ENCODE measurements at places on chromosomes 1 and 21.

- no peak for DNase-seq
These were observed 132.2 kb downstream of the ACBD6 start for GRCh38 chr1:180370188-180370587.

- DNase-seq, result no peak
These were observed 74.7 kb upstream of the POU3F1 start for GRCh38 chr1:38121231-38121680.

- DNase-seq, result no peak
These were observed 65.2 kb downstream of the OBSCN start for GRCh38 chr1:228272831-228273571.

DNA sequence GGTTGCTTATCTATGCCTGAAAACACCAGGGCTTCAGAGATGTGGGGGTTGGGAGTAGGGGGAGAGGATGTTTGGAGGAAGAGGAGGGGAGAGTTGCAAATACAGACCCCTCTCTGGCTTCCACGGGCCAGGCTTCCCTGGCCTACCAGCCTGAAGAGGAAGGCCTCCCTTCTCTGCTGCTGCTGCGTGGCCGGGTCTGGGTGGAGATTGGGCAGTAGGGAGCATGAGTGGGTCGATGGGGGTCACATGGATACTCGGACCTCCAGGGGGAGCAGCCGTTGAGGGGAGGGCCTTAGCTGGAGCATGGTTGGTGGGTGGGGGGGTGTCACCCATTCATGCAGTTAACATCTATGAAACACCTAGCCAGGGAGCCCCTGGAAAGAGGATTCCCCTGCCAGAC lies 1.5 kb downstream of the RORC start:
- no peak for DNase-seq

DNA sequence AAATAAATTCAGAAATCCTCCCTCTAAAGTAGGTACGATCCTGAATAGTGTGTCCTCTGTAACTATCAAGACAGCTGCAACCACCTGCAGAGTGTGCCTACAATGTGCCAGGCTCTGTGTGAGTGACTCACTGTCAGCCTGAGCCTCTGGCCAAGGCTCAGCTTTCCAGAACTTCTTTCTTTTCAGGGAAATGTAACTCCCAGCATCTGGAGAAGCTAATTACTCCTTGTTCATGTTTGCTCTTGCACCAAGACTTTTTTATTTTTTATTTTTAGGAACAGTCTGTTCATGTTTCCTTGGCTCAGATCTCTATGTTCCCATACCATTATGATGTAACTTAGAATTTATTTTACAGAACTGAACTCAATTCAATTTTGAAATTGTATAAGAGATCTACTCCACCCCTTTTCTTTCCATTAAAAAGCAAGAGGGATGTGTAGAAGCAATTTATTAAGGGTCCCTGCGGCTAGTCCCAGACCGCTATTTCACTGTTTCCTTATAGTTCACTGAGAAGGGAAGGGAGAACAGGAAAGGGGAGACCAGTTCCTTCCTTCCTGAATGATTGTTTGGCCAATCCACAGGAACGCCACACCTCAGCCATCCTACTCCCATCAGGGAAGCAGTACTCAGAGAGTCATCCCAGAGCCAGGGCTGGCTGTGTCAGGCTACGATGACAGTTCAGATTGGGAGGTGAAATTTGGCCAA lies 112.4 kb upstream of the ZNF648 start:
- no peak for DNase-seq

- peak; percentile 58 for DNase-seq
These were observed at the start of gene RCOR3 for GRCh38 chr1:211258756-211259637. RCOR3 (plus strand) TSS chr1:211259366; CDS start chr1:211259561, 195 bp downstream.

DNA sequence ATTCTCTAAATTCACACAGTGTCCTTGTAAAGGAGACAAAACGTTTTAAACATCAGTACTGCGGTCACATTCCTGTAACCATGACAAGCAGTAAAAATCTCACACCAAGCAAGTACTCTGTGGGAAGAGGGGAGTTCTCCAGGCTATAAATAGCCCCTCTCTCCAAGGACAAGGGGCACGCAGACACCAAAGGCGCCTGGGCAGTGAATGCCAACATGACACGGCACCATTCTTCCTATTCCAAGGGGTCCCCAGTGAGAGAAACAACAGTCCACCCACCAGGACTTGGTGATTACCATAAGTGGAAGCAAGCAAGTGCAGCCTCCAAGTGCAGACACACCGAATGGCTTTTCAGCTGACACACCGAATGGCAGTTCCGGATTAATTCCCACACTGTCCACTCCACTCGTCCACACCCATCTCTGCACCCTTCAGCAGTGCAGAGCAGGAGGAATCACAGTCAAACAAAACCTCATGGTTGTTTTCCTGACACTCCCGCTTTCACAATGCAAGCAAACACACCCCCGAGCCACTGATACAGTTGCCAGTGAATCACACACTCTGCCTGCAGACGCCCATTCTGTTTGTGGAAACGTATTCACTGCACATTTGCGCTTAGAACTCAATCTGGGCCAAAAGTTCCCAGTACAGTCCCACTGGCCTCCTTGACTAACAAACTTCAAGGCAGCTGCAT lies 1.8 kb downstream of the PTTG1IP start:
- no peak for DNase-seq

- no peak for DNase-seq
These were observed 271.7 kb upstream of the SNX7 start for GRCh38 chr1:98389809-98390208.

GRCh38 chr1:9413877-9414213 lies 121.2 kb downstream of the SPSB1 start:
- no peak for DNase-seq

DNA sequence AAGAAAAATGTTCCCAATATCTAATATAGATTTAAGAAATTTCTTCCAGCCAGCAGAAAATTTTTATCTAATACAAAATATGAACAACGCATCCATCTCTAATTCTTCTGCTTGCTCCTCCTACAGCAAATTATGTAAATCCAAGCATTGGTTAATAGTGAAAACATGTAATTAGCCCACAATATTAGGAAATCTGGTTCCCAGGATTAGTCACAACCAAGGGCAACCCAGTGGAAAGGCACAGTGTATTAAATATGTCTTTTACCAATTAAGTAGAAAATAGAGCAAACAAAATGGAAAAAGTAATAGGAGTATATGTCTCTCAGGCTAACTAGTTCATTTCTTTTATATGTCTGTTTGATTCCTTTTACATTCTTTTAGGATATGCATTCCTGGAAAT lies 59.4 kb upstream of the IFI44L start:
- DNase-seq, result no peak

- DNase-seq, result no peak
These were observed 44.1 kb upstream of the DOCK7 start for GRCh38 chr1:62732331-62732730.

DNA sequence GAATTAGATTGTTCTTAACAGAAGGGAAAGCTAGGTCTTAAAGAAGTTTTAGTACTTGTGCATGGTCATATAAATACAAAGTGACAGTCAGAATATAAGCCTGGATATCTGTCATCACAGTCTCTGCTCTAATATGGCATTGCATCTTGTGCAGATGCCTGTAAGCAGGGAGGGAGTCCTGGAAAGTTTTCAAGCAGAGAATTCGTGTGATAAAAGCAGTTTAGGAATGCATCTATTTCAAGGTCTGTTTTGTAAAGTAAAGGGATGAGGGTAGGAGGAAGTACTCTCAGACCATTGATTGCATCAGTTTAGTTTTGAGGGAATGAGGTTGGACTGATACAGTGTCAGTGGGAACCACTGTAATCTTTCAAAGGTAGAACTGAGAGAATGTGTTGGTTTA lies 30.6 kb downstream of the IARS2 start:
- no peak for DNase-seq

GRCh38 chr1:2311184-2312032 lies 79.9 kb downstream of the MORN1 start:
- no peak for DNase-seq

DNA sequence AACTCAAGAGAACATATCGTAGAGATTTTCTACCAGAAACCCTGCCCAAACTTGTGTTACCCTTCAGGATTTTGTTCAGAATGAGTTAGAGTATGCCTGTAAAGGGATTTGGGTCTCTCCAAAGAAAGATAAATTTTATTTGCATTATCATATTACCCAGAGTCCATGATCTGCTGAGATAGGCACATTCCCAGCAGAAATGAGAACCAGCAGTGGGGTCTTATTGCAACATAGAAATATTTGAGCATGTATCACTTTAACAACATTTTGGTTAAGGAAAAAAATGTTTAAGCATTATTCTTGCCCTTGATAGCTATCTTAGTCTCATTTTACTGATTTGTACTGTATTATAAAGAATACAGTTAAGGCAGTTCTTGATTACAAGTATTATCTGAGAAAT lies 10.6 kb downstream of the VCAM1 start:
- no peak for DNase-seq

- DNase-seq, result no peak
These were observed 341.0 kb downstream of the SMYD3 start for GRCh38 chr1:246165826-246166709.

DNA sequence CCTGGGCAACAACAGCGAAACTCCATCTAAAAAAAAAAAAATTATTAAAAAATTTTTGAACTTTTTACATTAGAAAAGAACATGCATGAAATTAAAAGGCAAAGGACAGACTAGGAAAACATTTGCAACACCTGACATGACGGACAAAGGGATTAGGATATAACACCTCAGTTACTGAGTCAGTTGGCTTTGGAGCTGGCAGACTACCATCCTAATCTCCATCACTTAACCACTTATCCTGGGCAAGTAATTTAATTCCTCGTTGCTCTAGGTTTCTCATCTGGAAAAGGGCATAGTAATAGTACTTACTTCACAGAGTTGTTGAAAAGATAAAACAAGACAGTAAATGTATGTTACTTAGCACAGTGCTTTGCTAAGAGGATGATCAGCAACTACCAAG lies 11.9 kb downstream of the HECTD3 start:
- peak; percentile 67 for DNase-seq

- no peak for DNase-seq
These were observed 9.1 kb downstream of the OTUD7B start for GRCh38 chr1:150001415-150001814.

- DNase-seq, result no peak
These were observed 126.2 kb downstream of the NRDC start for GRCh38 chr1:51752073-51752948.

DNA sequence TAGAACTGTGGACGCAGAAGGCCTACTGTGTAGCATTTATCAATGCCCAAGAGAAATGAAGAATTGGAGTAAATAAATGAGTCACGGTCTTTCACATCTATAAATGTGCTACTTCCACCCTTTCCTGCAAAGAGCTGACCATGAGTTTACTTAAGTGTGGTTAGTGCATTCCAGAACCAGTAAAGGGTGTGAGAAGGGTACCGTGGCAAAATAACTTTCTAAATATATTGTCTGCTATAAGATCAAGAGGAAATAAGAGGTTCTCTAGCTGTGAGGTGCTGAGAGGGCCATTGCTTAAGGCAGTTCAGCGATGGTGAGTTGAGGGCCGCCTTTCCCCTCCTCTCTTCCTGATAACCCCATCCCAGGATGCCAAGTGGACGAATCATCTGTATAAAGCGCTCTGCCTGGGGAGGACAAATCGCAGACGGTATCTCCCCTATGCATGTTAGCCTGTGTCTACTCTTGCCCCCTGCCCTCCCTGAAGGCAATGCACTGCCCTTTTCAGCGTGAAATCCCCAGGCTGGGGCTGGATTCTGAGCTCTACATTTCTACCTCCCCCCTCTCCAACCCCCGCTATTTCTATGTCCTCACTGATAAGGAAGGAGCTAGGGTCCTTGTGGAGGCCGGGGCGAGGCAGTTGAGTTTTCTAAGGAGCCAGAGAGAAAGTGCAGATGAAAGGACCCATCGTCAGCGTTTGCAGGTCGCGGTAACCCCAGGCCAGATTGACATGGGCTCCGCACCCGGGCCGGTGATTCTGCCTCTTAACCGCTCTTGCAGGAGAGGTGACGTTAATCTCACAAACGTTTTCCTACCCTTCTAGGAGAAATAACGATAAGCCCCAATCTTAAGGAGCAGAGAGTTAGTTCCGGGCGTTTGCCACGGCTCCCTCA lies 1.5 kb upstream of the NCAM2 start:
- DNase-seq, result no peak

DNA sequence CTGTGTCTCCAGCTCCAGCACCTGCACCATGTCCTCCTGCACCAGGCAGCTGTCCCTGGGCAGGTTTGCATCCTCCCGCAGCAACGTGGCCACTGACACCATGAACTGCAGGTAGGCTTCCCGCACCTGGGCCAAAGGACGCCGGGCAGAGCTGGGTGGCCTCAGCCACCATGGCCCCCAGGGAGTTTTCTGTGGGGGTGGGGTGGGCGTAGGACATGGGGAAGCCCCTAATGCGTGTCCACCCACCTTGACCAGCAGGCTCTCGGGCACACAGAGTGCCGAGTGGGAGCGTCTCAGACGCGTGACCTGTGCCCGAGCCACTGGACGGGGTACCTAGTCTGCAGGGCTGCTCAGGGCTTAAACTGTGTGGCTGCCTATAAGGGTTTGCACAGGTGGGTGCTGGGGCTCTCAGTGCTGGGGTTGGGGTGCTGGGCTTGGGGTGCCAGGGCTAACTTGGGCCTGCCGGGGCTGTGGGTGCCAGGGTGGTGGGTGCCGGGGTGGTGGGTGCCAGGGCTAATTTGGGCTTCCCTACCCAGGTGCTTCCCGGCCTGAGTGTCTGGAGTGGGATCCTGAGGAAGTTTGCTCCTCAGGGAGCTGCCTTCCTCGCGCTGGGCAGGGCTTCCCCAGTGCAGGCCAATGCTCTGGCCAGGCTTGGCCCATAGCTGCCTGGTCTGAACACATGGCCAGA lies 17.7 kb downstream of the PRXL2B start:
- DNase-seq, result no peak

GRCh38 chr1:172252321-172252720 lies 168.2 kb upstream of the C1orf105 start:
- DNase-seq, result no peak

DNA sequence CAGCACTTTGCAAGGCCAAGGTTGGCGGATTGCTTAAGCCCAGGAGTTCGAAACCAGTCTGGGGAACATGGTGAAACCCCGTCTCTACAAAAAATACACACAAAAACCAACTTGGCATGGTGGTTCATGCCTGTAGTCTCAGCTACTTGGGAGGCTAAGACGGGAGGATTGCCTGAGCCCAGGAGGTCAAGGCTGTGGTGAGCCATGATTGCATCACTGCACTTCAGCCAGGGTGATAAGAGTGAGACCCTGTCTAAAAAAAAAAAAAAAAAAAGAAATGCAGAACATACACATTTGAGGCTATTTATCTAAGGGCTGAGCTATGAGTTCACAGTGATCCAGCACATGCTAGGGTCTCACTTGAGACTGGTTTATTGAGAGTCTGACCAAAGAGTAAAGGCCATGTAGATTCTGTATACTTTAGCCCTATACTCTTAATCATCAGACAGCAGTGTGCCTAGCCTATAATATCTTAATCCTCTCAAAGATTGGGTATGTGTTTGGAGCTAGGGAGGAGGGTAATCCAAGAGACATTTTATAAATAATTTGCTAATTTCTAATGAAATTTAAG lies 23.9 kb downstream of the RNF2 start:
- peak; percentile 34 for DNase-seq

DNA sequence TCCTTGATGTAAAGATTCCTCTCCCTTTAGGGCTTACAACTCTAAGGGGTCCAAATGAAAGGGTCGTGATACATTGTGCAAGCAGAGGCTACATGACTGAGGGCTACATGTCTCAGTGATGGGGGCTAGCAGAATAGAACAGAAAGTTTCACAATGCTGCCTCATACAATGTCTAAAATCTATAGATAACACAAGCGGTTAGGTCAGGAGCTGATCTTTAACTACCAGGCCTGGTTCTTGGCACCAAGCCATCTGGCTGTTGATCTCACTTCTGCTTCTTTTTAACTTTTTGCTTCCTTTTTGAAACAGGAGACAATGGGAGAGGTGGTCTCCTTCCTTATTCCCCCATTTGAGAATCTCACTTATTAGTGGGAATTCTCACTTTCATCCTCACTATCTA lies 710.2 kb downstream of the AMY1C start:
- DNase-seq, result no peak

Data from D721Med (cell line).